ENCODE measurements at places on chromosomes 13 and 19. TPM values are rescaled to one million over a fixed set of nuclear protein-coding genes. Genes with fewer than 3 reads are reported as not detected.

DNA sequence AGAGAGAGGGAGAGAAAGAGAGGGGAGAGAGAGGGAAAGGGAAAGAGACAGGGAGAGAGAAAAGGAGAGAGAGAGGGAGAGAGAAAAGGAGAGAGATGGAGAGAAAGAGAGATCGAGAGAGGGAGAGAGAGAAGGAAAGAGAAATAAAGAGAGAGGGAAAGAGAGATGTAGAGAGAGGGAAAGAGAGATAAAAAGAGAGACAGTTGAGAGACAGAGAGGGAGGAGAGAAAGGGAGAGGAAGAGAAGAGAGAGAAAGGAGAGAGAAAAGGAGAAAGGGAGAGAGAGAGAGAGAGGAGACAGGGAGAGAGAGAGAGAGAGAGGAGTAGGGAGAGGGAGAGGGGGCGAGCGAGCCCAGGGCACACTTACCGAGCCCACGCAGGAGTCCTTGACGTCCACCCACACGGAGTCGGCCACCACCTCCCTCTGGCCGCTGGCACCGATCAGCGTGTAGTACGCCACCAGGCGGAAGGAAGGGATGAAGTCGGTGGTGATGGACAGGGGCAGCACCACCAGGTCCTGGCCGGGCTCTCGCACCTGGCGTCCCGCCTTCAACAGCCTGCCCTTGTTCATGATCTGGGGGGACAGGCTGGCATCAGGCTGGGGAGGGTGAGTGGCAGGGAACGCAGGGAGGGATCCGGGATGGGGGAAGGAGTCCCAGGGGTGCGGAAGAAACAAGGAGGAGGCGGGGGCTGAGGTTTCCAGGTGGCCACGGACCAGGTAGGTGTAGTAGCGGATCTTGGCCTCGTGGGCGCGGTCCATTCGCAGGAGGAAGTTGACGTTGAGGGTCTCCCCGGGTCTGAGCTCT is 10.0 kb downstream of the C3 start:
- DNase-seq, result no peak

GRCh38 chr13:97826421-97827012 is 127.0 kb upstream of the IPO5 start:
- DNase-seq, result no peak

- no peak for DNase-seq
Measured at GRCh38 chr19:47093841-47094240, 19.7 kb downstream of the ZC3H4 start.

The ZNF418 gene
- total RNA-seq, result 6.5 TPM

The PSG1 gene
- total RNA-seq, result 0.63 TPM

- no peak for DNase-seq
Measured at GRCh38 chr13:104975272-104975671, 1560.2 kb downstream of the EFNB2 start.

DNA sequence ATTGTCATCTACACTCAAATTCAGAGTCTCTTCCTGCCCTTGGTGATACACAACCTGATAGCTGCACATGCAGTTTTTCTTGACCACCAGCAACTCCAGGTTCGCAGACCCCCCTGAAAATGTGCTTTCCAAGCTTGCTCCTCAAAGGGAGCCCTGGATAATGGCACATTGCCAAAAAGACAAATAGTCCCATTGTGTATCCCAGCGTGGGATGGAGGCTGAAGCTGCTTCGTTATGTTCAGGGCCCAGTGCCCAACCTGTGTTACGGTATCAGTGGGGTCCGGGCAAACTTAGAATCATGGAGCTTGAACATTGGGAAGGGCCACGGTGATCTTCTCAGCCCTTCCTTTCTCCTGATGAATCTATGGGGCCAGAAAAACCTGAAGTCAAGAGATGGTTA is 173.0 kb downstream of the TEX29 start:
- no peak for DNase-seq

- no peak for DNase-seq
Measured at GRCh38 chr13:106772006-106772601, 204.2 kb upstream of the ARGLU1 start.

DNA sequence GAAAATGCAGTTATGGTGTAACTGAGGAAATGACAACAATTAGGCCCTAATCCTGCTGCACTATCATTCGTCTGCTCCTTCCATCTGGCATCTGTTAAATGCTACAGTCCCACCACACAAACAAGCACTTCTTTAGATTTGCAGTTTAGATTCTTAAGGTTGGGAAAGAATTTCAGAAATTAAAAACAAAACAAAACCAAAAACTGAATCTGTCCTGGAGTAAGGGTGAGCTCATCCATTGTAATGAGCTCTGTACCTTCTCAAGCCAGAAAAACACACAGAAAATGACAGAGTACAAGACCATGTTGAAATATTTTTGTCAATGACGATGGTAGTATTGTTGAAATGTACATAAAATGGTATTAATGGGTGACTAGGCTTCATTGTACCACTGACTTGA is 28.3 kb downstream of the SMAD9 start:
- no peak for DNase-seq

The RHPN2 gene
- total RNA-seq, result not detected

The BBC3 gene
- total RNA-seq, result 40.2 TPM

DNA sequence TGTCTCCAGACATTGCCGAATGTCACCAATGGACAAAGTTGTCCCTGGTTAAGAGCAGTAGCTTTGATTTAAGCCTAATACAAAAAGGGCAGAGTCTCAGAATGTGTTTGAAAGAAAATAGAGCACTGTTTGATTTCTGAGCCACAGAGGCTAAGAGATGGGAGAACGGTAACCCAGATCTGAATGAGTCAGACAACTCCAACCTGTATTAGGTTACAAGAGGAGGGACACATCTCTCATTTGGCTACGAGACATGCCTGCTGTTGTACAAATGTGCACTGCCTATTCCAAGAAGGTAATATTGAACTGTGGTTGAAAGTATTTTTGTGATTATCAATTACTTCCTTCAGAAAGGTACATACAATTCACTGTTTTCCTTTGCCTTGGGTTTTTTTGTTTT is 4.9 kb upstream of the HSPH1 start:
- no peak for DNase-seq
